ENCODE measurements at places on chromosomes 12 and 14.

DNA sequence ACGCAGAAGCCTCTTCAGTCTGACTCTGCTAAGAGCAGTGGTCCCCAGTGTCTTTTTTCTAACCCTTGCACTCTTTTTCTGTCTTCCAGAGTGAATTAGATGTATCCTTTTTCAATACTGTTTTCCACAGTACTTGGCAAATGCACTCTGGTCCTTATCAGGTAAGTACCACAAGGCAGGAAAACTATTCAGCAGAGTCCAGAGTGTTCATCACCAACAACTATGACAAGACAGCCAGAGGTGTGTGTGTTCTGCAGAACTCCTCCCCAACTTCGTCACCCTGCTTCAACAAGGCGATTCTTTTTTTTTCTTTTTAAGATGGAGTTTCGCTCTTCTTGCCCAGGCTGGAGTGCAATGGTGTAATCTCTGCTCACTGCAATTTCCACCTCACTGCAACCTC lies 54.3 kb upstream of the STRN3 start:
- DNase-seq, result no peak

GRCh38 chr12:47370421-47370820 lies 290.7 kb upstream of the AMIGO2 start:
- DNase-seq, result no peak

GRCh38 chr14:63963439-63963838 lies 110.6 kb downstream of the SYNE2 start:
- DNase-seq, result no peak

DNA sequence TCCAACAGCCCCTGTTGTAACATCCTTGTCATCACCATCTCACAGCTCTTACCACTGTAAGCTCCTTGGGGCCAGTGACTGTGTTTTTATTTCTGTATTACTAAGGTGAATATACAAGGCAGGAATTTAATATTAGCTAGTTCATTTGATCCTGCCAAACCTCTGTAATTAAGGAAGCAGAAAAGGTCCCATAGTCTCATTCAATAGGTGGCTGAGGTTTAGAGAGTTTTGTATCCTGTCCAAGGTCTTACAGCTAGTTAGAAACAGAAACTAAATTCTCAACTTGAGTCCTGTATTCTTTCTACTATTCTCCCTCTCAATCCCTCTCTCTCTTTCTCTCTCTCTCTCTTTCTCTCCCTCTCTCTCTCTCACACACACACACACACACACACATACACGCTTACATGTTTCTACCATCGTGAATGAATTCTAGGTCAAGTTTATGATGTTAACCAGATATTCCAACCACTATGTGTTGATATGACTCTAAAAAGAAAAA lies 543 bp upstream of the GLIPR1 start:
- DNase-seq, result no peak

GRCh38 chr12:89787763-89788162 lies 79.1 kb upstream of the ATP2B1 start:
- DNase-seq, result no peak
